ENCODE measurements at places on chromosomes 1 and 21.
A peak's percentile ranks its signal among the peaks of the same experiment; 100 is the strongest.

- peak; percentile 61 for DNase-seq
Measured at GRCh38 chr1:234925440-234926263, 203.0 kb downstream of the TOMM20 start.

DNA sequence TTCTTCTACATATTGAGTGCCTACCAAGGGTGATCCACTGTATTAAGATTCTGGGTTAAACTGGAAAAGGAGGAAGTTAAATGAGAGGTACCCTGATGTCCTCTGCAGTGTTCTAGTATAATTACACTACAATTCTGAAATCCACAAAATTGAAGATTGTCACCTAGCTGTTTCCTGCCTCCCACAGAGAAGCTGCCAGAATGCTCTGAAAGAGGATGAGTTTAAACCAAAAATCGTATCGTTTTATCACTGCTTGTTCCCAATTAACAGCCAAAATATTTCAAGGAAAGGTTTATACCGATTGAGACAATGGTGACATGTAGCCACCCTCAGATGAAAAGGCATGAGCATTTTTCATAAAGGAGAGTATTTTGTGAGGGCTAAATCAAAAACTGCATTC lies 28.0 kb downstream of the TIAM1 start:
- no peak for DNase-seq

GRCh38 chr1:207963427-207964194 lies 52.7 kb upstream of the CD34 start:
- peak; percentile 80 for DNase-seq

DNA sequence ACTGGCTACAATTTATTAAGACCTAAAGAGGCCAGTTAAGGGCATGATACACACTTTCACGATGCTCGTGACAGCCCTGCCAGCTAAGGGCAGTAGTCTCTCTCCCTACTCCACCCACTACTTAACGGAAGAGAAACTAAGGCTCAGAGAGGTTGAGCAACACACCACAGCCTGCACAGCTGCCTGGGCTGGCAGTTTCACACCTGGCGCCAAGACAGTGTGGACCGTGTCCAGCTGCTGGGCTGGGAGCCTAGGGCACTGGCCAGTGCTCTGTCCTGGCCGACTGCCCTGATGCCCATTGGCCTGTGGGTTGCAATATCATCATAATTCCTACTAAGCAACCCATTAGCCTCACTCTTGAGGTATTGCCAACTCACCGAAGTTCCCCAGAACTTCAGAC lies 27.6 kb downstream of the TENT5C start:
- DNase-seq = no peak

GRCh38 chr1:38529391-38529790 lies 330.2 kb downstream of the RRAGC start:
- DNase-seq = no peak

DNA sequence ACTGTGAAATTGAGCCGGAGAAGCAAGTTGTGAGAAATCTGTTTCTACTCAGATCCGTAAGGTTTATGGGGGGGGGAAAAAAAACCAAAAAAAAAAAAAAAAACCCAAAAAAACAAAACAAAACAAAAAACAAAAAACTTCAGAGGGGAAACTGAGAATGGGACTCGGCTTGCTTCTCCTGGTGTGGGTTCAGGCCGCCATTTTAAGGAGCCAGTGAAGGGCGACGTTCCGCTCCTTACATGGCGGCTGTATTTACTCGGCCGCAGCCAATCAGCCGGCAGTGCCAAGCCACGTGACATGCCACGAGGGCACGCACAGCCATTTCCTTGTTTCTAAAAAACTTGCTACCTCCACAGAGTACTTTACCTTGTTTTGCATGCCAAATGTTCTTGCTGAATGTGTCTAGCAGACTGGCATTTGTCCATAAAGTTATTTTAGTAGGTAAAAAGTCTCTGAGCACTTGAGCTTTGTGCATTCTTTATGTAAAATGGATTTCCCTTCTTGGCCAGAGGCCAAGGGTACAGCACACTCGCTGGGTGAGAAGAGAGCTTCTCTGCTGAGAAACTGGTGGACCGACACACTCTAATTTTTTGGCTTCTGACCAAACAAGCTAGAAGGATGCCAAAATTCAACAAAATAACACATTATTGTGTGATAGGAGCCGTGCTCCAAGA lies 101.8 kb downstream of the NFIA start:
- DNase-seq = no peak

- no peak for DNase-seq
Measured at GRCh38 chr21:20875742-20876141, 122.5 kb upstream of the NCAM2 start.

DNA sequence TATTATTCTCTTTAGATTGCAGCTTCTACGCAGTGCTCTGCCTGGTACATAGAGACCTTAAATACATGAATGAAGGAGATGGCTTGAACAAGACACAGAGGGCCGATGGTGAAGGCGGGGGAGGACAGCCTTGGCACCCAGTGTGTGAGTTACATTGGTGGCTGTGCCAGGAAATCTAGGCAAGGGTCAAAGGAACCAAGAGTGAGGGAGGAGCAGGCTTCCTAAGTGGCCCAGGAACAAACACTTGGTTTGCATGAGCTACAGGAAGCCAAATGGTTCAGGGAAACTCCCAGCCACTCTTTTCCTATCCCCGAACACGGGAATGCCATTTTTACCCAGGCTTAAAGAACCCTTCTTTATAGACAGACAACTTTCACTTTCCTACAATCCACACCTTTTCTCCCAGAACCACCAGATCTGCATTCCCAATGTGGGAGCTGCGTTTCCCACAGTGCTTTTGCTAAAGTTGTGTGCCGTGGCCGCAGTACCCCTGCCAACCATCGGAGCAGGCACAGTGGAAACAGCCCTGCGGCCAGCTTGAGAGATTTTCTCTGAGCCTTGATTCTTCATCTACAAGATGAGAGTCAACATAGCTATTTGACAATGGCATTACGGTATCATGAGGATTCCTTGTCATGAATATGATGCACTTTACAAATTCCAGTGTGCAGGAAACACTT lies 3.5 kb upstream of the CLEC20A start:
- DNase-seq = no peak

DNA sequence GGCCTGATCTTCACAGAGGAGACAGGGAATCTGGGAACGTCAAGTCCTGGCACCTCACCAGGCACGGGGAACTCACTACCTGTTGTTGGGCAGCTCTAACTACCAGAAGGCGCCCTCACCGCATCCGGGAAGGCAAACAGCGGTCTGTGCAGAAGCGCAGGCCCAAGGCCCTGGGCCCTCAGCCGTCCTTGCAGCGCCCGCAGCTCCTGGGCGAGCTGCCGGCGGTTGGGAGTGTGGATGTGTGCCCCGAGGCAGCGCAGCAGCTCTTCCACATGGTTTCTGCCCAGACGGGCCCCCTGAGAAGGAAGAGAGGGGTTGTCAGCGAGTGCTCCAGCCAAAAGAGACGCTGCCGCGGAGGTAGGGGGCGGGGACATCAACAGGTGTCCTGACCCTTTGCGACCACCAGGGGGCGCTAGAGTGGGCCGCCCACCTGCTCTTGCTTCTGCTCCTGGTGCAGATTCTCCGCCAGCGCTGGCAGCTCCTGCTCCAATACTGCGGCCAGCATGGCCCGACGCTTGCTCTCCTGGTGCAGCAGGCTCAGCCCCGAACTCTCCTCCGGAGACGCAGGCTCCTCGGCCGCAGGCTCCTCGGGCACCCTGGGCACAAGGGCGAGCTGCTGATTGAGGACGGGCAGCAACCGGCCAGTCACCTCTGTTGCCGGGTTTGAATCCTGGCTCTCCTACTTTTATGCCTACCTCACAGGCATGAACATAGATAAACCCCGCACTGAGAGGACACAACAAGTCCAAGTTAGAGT lies 9.3 kb downstream of the MAP3K6 start:
- DNase-seq = peak; percentile 81

DNA sequence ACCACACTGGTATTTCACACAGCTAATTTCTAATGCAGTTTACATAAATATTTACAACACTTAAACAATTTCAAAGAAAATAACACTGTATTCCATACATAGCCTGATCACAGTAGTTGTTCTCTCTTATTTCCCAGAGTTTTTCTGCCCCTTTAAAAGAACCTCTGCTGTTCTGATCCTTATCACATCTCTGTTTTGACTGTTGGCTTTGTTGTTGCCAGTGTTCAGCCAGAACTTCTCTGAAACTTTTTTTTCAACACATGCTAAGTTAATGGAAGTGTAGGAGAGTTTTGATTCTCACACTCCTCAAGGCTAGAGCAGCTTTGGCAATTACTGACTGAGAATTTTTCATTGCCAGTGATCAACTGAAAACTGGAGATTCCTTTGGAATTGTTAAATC lies 11.1 kb downstream of the SELE start:
- DNase-seq = no peak

DNA sequence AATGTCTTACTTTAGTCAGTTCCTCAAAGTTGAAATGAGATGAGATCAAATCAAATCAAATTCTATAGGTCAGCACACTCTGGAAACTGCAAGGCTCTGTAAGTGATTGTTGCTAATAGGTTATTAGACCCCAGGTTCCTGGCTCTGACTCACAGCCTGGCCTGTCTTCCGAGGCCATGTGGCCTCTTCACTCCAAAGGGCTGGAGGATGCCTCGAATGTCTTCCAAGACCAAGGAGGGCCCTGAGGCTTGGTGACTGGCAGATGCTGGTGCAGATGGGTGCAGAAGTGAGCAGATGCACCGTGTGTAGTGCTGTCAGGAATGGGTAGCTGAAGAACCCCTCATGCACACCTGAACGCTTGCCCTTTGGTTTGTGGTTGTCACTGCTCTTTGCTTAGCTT lies 113.4 kb downstream of the MAB21L3 start:
- DNase-seq = no peak

DNA sequence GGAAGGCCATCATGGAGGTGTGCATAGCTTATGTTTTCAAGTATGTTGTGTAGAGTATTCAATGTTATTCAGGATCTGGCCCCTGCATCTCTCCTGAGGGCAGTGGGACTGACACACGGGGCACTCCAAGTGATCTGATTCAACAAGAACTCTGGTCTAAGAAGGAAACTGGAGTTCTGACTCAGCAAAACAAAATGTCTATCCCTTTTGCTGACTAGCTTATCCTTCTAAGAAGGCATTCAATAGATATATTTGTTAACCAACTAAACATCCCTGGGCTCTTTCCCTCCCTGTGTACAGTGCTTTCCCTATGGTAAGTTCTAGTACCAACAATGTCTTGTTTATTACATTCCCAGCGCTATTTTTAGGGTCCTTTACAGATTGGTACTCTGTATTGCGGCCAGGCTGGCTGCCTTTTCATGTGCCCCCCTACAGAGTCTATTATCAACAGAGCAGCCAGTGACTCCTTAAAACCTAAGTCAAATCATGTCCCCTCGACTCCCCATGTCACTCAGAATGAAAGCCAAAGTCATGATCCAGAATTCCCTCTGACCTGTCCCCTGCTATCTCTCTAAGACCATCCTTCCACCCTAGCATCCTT lies 304.9 kb downstream of the KCNH1 start:
- DNase-seq = no peak

DNA sequence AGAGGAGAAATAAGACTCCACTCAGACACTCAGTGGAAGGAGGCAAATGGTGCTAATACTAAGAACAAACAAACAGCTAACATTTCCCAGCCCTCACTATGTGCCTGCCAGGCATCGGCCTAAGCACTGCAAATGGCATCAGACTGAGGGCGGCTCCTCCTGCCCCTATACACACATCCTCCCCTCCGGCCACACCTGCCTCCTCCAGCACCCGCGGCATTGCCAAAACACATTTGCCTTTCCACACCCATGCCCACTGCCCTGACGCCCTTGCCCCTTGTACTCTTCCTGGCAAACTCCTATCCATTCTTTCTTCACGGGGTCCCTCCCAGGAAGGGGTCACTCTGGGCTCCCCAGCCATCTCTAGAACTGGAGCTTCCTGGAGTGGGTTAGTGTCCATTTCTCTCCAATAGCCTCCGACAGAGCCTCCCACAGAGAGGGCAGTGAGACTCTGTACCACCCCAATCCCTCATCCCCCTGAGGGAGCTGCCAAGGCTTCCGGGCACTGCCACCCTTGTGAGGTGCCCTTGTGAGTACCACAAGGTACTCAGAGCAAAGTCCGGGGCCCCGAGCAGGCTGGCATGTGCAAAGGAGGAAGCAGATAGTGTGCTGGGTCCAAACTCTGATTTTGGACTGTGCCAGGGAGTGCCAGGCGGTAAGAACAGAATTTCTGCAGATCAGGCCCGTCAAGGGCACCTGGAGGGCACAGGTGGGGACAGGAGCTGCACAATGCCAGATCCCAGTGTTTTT lies 959 bp downstream of the AKR7A3 start:
- DNase-seq = no peak

- DNase-seq = no peak
Measured at GRCh38 chr1:34057347-34058130, 107.5 kb downstream of the CSMD2 start.

DNA sequence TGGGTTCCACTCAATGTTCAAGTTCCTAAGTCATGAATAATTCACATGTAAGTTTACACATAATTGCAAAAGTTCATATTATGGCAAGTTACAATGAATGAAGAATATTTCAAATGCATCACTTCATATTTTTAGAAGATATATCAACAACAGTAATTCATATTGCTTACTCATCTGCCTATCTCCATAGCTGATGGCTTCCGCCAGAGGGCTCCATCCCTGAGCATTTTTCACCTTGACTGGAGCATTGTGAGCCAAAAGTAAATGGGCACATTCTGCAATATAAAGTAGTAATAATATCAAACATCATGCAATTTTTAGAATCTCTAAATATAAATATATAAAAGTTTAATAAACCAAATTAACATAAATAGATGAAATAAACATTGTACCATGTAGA lies 29.8 kb downstream of the ANKRD13C start:
- no peak for DNase-seq

- no peak for DNase-seq
Measured at GRCh38 chr1:167695756-167696561, 25.8 kb upstream of the MPZL1 start.
